ENCODE measurements at places on chromosomes 5 and 9.

GRCh38 chr5:151618907-151619306 lies 27.8 kb upstream of the FAT2 start:
- no peak for DNase-seq

- no peak for DNase-seq
These were observed 22.9 kb downstream of the HAVCR2 start for GRCh38 chr5:157085930-157086329.

GRCh38 chr9:72812559-72813111 lies 140.2 kb downstream of the ALDH1A1 start:
- DNase-seq = no peak

GRCh38 chr5:172508471-172509404 lies 54.4 kb upstream of the SH3PXD2B start:
- no peak for DNase-seq

DNA sequence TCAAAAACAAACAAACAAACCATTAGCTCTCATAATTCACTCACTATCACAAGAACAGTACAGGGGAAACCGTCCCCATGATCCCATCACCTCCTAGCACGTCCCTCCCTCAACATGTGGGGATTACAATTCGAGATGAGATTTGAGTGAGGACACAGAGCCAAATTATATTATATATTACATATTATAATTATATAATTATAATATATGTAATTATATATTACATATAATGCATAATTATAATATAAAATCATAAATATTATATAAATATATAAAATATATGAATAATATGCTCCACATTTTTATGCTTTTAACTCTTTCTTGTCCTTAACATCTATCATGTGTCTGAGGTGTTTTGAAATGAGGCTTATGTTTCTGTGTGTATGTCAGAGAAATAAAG lies 3.4 kb upstream of the C9 start:
- no peak for DNase-seq
